Nasal cavity respiratory epithelium epithelial cell of viscerocranial mucosa (primary cell): ENCODE measurements at places on chromosomes 13 and 19. TPM values are rescaled to one million over a fixed set of nuclear protein-coding genes. Genes with fewer than 3 reads are reported as not detected.

The C2CD4C gene
- 0.21 and 0.34 TPM in 2 replicates for total RNA-seq

The SHISA7 gene
- total RNA-seq, result not detected in 2 replicates

The CEACAM21 gene
- total RNA-seq, result not detected in 2 replicates

The CKM gene
- not detected in 2 replicates for total RNA-seq

The KMT2B gene
- 4.1 and 21.1 TPM in 2 replicates for total RNA-seq

The ZNF575 gene
- total RNA-seq, result under 0.01 and 0.07 TPM in 2 replicates

The ONECUT3 gene
- total RNA-seq, result under 0.01 TPM in 2 replicates

The SLITRK5 gene
- under 0.01 and 0.07 TPM in 2 replicates for total RNA-seq

The CEACAM4 gene
- total RNA-seq, result not detected in 2 replicates

The LILRB2 gene
- not detected in 2 replicates for total RNA-seq

The LAIR1 gene
- not detected in 2 replicates for total RNA-seq

The RFPL4A gene
- total RNA-seq, result not detected in 2 replicates

The ERCC2 gene
- total RNA-seq, result 7.2 and 10.0 TPM in 2 replicates

The CCDC122 gene
- 11.3 and 14.5 TPM in 2 replicates for total RNA-seq

The PIAS4 gene
- 14.7 and 20.6 TPM in 2 replicates for total RNA-seq

The WTIP gene
- 20.2 and 35.2 TPM in 2 replicates for total RNA-seq

The CATSPERD gene
- not detected in 2 replicates for total RNA-seq

The CACNG8 gene
- total RNA-seq, result under 0.01 TPM in 2 replicates

The PROZ gene
- total RNA-seq, result not detected in 2 replicates

The DMKN gene
- 78.4 and 142 TPM in 2 replicates for total RNA-seq
